ENCODE measurements at places on chromosomes 5 and 9.
A peak's percentile ranks its signal among the peaks of the same experiment; 100 is the strongest.

DNA sequence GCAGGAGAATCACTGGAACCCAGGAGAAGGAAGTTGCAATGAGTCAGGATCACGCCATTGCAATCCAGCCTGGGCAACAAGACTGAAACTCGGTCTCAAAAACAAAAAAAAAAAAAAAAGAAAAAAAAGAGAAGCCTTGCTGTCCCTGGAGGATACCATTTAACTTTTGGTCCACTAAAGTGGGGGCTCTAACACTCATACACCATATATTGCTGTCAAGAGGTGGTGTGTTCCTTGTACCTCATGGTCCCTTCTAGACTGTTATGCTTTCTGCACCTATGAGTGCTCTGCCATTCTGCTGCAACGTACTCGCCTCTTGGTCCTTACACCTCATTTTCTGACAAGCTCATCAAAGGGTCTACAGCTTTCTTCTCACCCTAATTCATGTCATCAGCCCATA, 52.2 kb upstream of the ISOC1 start:
- H3K27ac ChIP-seq: no peak overlapping the region
- no peaks in the 10 kb centered on the region for H3K27me3 ChIP-seq
- H3K4me1 ChIP-seq: no peaks in the 10 kb centered on the region
- no peaks in the 10 kb centered on the region for H3K36me3 ChIP-seq

GRCh38 chr9:130154816-130155215, 17.4 kb upstream of the NCS1 start:
- no peak overlapping the region for H3K4me3 ChIP-seq
- no peaks in the 10 kb centered on the region for H3K4me1 ChIP-seq
- H3K36me3 ChIP-seq: no peaks in the 10 kb centered on the region
- no peaks in the 10 kb centered on the region for H3K27me3 ChIP-seq
- H3K27ac ChIP-seq: no peak overlapping the region

DNA sequence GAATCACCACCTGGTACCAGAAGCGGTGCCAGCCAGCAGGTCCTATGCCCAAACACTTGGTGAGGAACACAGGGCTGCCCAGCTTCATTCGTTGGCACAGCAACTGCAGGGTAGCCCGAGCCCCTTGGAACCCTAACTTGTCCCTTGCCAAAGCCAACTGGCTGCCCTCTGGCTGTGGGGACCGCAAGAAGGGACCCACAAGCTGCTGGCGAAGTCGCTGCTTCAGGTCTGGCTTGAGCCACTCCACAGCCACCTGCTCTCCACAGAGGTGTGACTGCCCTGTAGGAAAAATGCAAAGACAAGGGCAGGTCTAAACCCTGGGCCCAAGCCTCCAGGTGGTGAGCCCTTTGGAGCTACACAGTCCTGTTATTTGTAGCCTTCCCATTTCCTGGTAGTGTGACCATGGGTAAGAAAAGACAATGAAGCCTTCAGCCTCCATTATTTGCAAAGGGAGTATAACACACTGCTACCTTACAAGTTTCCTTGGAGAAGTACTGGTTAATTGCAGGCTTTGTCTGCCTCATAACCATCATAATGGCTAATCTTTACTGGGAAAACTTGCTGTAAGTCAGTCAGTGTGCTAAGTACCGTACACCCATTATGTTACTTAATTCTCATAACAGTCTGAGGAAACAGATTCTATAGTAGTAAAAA, 1.8 kb downstream of the DND1 start:
- H3K27ac ChIP-seq: no peak overlapping the region
- no peaks in the 10 kb centered on the region for H3K27me3 ChIP-seq
- no peak overlapping the region for H3K4me3 ChIP-seq
- no peaks in the 10 kb centered on the region for H3K4me1 ChIP-seq

DNA sequence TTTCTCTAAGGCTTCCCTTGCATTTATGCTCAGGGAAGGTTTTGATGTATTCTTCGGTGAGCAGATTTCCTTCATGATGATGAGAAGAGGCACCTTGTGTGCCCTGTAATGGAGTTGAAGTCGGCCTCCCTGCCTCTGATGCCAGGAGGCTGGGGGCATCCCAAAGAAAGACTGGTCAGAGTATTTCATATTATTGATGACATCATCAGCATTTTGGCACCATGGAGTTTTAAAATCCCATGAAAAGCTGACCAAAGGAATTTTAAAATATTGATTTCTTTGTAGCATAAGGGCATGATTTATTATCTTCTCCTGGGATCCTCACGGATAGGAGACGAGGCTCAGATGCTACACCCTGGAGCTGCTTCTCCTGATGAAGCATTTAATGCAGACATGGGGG, 231.2 kb upstream of the IRX1 start:
- H3K27me3 ChIP-seq: no peaks in the 10 kb centered on the region
- no peak for DNase-seq
- H3K4me3 ChIP-seq: no peak overlapping the region
- H3K27ac ChIP-seq: no peak overlapping the region

DNA sequence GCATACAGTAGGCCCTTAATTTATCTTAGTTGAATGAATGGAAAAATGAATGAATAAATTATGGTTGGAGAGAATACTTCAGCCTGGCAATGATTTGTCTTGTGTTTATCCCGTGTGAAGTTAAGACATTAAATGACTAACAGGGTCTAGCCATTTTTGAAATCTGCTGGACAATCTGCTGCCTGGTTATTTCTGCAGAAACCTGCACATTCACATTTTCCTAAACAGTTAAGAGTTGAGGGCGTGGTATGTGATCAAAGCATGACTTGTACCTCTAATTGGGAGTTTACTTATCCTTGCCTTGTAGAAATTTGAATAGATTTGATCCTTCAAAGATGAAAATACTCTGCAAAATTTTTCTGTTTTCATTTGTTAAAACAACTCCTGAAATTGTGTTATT, 34.6 kb upstream of the NDFIP1 start:
- no peak for DNase-seq
- H3K4me3 ChIP-seq: no peak overlapping the region
- no peaks in the 10 kb centered on the region for H3K4me1 ChIP-seq
- H3K27ac ChIP-seq: no peak overlapping the region
- no peaks in the 10 kb centered on the region for H3K36me3 ChIP-seq

- H3K4me1 ChIP-seq: no peaks in the 10 kb centered on the region
- no peak overlapping the region for H3K4me3 ChIP-seq
- H3K27me3 ChIP-seq: no peaks in the 10 kb centered on the region
- no peak for DNase-seq
- H3K36me3 ChIP-seq: peaks cover 10% of the 10 kb centered on the region
Measured at GRCh38 chr5:150024346-150024984, 23.9 kb downstream of the HMGXB3 start.

DNA sequence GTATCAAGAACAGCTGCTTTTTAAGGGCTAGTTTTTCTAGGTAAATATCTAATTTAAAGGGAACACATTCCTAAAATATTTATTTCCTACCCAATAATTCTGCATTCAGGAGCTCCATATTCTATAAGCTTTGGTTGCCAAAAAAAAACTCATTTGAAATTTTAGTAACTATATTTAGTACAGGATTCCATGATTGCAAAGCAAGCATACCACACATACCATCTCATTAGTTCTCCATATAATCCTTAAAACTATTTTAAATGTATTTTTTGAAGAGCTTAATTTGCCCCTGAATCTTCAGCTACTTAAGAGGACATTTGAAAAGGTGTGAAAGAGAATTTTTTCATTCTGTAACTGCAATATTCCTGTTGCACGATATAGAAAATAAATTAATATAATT, 877.0 kb downstream of the NR2F1-AS1 start:
- no peak overlapping the region for H3K4me3 ChIP-seq
- H3K27ac ChIP-seq: no peak overlapping the region
- DNase-seq: no peak
- H3K27me3 ChIP-seq: no peaks in the 10 kb centered on the region
- H3K36me3 ChIP-seq: no peaks in the 10 kb centered on the region

DNA sequence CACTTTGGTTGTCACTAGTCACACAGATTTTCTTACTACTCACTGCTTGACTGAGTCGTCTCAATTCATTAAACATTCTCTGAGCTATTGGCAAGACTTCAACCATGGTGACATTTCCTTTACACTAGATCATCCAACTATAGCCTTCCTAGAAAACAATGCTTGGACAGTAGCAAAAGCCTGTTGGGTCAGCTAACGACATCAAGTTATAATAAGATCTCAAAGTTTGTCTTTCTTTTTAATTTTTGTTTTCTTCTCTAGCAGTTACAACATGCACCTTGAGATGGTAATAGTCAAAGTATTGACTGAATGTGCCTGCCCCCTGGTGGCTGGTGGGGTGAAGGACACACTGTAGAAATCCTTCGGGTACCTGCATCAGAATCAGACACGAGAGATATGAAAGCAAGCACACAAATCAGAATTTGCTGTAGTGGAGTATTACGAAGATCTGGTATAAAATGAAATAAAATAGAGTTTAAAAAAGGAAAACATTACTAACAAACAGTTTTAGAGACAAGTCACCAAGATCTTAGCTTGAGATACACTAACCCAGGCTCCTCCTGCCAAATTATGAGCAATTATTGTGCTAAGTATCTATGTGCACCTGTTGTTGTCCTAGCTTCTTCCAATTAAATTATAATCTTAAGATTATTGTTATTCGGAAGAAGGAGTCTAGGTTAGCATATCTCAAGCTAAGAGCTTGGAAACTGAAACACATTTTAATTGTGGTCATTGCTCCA, 81.2 kb downstream of the ARL15 start:
- no peak for DNase-seq
- no peak overlapping the region for H3K27ac ChIP-seq
- no peaks in the 10 kb centered on the region for H3K4me1 ChIP-seq
- no peaks in the 10 kb centered on the region for H3K27me3 ChIP-seq

DNA sequence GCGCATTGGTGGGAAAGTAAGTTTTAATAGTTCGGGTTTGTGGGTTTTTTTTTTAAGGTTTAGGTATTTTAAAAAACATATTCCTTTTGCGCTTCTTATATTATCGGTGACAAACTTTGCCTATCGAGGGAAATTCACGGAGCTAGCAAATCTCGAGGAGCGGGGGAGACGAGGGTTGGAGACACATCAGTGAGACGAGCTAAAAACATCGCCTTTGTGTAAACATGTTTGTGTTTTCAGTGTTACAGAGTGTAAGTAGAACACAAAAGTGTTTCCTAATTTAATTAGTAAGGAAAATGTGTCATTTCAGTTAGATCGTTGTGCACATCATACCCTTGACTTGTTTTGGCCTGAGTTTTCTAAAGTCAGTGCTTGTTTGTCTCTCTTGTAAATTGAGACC, 945 bp downstream of the BTF3 start:
- no peak overlapping the region for H3K27ac ChIP-seq
- peak overlapping the region; percentile 76 for H3K4me3 ChIP-seq
- no peaks in the 10 kb centered on the region for H3K27me3 ChIP-seq

DNA sequence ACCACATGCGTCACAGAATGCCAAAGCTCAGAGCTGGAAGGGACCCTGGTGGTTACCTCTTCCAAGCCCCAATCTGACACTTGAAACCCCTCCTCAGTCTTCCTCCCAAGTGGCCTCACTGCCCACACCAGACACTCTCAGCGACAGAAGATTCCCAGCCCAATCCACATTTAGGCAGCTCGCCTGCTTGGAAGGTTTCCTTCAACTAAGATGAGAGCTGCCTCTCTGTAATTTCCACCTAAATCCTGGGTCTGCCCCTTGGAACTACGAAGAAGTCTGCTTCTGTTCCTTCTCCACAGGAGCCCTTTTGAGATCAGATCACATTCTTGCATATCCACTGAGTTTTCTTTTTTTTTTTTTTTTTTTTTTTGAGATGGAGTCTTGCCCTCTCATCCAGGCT, 83.7 kb downstream of the PAX5 start:
- no peaks in the 10 kb centered on the region for H3K36me3 ChIP-seq
- DNase-seq: no peak
- H3K4me1 ChIP-seq: no peaks in the 10 kb centered on the region
- H3K27me3 ChIP-seq: no peaks in the 10 kb centered on the region

DNA sequence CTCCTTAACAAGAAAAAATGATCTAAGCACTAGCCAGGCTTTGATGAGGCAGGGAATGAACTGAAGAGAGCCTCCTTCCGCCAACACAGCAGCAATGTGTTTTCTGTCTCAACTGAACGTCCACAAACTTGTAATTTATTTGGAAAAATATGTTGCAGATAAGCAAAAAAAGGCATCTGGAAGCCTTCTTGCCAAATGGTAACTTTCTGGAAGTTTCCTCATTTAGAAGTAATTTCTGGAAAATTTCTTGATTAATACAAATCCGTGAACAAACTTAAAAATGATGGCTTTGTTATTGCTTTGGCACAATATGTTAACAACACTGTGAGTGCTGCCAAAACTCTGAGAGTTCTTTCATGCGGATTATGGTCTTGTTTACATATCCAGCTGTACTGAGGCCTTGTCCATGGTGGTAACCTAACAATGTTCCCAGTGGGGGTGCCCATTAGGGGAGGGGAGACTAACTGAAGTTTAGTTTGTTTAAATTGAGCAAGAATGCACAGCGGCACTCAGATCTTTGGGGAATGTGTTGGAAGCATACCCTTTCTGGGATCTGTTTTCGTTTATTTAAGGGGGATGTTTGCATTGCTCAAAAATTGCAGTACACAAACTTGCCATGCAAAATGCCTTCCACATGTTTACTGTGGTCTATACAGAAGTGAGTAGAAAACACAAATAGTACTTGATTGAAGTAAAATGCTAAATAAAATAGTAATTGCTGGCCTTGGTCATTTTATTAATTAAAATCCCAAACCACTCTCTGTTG, 334.7 kb downstream of the NR2F1-AS1 start:
- H3K4me3 ChIP-seq: no peak overlapping the region
- H3K36me3 ChIP-seq: no peaks in the 10 kb centered on the region
- H3K4me1 ChIP-seq: peaks cover 1% of the 10 kb centered on the region
- DNase-seq: no peak

GRCh38 chr9:5002811-5003210, 17.7 kb downstream of the JAK2 start:
- H3K4me1 ChIP-seq: no peaks in the 10 kb centered on the region
- H3K27me3 ChIP-seq: no peaks in the 10 kb centered on the region
- no peak overlapping the region for H3K27ac ChIP-seq
- no peaks in the 10 kb centered on the region for H3K36me3 ChIP-seq

DNA sequence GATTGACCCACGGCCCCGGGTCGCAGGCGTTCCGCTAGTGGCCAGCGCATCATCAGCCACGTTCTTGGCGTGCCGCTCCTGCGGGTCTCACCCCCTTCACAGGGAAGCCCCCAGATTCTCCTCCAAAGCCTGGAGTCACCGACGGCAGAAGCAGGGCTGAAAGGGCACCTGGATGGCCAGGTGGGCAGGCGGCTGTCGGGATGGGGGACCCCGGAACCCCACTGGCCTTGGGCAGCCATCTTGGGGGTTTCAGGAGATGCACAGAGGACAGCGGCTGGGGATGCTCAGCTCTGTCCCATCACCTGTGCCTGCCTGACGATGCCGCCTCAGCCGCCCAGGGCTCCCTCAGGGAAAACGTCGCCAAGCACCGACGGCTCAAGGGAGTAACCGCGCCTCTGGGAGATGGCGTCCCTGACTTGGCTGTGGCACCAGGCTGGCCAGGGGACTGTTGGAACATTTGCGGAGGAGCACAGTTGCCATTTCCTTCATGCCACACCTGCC, 14.1 kb upstream of the SLC9A3 start:
- H3K27ac ChIP-seq: no peak overlapping the region
- no peaks in the 10 kb centered on the region for H3K4me1 ChIP-seq
- no peak for DNase-seq
- H3K4me3 ChIP-seq: no peak overlapping the region
- no peaks in the 10 kb centered on the region for H3K36me3 ChIP-seq
- no peaks in the 10 kb centered on the region for H3K27me3 ChIP-seq

GRCh38 chr5:43484106-43484849, 613 bp upstream of the TMEM267 start:
- peak overlapping the region; percentile 90 for H3K4me3 ChIP-seq
- H3K4me1 ChIP-seq: no peaks in the 10 kb centered on the region
- H3K27me3 ChIP-seq: no peaks in the 10 kb centered on the region
- no peaks in the 10 kb centered on the region for H3K36me3 ChIP-seq
- no peak overlapping the region for H3K27ac ChIP-seq

All from iPS DF 6.9 (cell line).